ENCODE measurements at places on chromosomes 1 and 21. TPM values are rescaled to one million over a fixed set of nuclear protein-coding genes. Genes with fewer than 3 reads are reported as not detected.

GRCh38 chr1:210681158-210681557, 352.5 kb downstream of the HHAT start:
- H3K4me1 ChIP-seq: no peaks in the 10 kb centered on the region
- H3K27ac ChIP-seq: no peak overlapping the region
- DNase-seq: no peak
- H3K27me3 ChIP-seq: no peaks in the 10 kb centered on the region

DNA sequence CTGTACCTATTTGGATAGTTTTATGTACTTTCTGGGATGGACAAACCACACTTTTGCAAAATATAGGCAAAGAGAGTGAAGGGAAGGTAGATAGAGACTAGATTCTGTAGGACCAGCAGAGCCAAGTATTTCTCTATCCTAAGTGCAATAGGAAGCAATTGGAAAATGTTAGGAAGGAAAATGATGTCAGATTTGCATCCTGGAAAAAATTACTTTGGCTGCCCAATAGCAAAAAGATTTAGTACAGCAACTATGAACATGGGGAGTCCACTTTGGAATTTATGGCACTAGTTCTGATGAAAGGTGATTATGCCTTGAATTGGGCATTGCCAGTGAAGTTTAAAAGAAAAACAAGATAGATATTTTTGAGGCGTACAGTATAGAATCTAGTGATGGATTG, 50.7 kb upstream of the CACYBP start:
- H3K4me3 ChIP-seq: no peak overlapping the region
- DNase-seq: no peak
- H3K27ac ChIP-seq: no peak overlapping the region
- no peaks in the 10 kb centered on the region for H3K36me3 ChIP-seq
- no peaks in the 10 kb centered on the region for H3K27me3 ChIP-seq

DNA sequence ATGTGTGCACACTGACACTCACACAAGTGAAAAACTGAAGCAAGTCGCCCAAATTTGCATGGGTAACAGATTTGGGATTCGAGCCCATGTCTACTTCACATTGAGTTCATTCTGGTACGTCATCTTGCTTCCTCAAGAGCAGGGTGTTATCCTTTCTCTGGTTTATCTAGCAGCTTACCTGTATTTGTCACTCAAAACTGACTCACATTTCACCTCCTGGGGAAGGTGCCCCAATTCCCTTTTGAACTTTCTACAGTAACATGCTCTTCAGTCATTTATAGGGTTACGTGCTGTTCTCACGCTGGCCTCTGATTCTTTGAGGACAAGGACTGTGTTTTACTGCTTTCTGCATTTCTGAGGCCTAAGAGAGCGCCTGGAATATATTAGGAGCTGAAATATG, 162.8 kb downstream of the PDE4B start:
- H3K36me3 ChIP-seq: no peaks in the 10 kb centered on the region
- H3K4me1 ChIP-seq: no peaks in the 10 kb centered on the region
- no peak overlapping the region for H3K4me3 ChIP-seq
- no peak overlapping the region for H3K27ac ChIP-seq
- no peaks in the 10 kb centered on the region for H3K27me3 ChIP-seq

GRCh38 chr1:115461526-115461925, 123.5 kb upstream of the NGF start:
- H3K4me3 ChIP-seq: no peak overlapping the region
- H3K27ac ChIP-seq: no peak overlapping the region
- no peaks in the 10 kb centered on the region for H3K36me3 ChIP-seq
- H3K27me3 ChIP-seq: no peaks in the 10 kb centered on the region

- peaks cover 9% of the 10 kb centered on the region for H3K4me1 ChIP-seq
- no peak overlapping the region for H3K4me3 ChIP-seq
- no peak overlapping the region for H3K27ac ChIP-seq
- no peak for DNase-seq
- no peaks in the 10 kb centered on the region for H3K27me3 ChIP-seq
These were observed 35.2 kb downstream of the BMP8A start for GRCh38 chr1:39526466-39527189.

- peaks cover 60% of the 10 kb centered on the region for H3K36me3 ChIP-seq
- no peak overlapping the region for H3K27ac ChIP-seq
- no peaks in the 10 kb centered on the region for H3K27me3 ChIP-seq
- H3K4me1 ChIP-seq: peaks cover 50% of the 10 kb centered on the region
- no peak for DNase-seq
These were observed 59.6 kb downstream of the RUNX1 start for GRCh38 chr21:34989337-34990151.

- H3K4me3 ChIP-seq: no peak overlapping the region
- H3K4me1 ChIP-seq: peaks cover 38% of the 10 kb centered on the region
- peaks cover 84% of the 10 kb centered on the region for H3K36me3 ChIP-seq
- no peaks in the 10 kb centered on the region for H3K27me3 ChIP-seq
- no peak overlapping the region for H3K27ac ChIP-seq
These were observed 39.4 kb downstream of the PIK3C2B start for GRCh38 chr1:204455063-204455830.

DNA sequence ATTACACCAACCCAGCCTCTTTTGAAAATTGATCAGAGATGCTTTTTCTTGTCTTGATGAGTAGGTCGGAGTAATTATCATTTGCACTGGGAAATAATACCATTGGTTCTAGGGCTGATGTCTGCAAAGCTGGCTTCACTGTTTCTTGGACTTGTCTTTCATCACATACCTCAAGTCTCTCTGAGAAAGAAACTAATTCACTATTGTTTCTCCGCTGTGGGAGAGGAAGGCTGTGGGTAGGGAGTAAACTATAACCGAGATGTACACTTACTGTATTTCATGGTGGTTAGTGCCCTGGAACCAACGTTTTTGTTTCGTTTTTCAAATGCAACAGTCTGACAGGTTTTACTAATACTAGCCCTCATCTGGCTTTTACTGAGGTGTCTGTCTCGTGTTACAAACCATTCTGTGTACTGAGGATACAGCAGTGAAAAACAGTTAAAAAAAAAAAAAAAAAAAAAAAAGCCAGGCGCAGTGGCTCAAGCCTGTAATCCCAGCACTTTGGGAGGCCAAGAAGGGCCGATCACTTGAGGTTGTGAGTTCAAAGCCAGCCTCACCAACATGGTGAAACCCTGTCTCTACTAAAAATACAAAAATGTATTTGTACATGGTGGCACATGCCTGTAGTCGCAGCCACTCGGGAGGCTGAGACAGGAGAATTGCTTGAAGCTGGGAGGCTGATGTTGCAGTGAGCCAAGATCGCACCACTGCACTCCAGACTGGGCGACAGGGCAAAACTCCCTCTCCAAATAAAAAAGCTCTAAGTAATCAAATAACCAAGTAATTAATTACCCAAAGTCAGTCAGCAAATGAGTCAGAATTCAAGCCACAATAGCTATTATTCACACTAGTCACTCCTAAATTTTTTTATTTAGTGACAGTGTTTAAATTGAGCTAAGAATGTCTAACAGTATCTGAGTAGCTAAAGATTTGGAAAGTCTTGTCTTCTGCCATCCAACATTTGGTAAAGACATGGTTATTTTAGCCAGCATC, 23.3 kb downstream of the TOMM20 start:
- H3K4me3 ChIP-seq: no peak overlapping the region
- DNase-seq: no peak
- peaks cover 7% of the 10 kb centered on the region for H3K27me3 ChIP-seq
- H3K36me3 ChIP-seq: peaks cover 17% of the 10 kb centered on the region
- no peak overlapping the region for H3K27ac ChIP-seq

DNA sequence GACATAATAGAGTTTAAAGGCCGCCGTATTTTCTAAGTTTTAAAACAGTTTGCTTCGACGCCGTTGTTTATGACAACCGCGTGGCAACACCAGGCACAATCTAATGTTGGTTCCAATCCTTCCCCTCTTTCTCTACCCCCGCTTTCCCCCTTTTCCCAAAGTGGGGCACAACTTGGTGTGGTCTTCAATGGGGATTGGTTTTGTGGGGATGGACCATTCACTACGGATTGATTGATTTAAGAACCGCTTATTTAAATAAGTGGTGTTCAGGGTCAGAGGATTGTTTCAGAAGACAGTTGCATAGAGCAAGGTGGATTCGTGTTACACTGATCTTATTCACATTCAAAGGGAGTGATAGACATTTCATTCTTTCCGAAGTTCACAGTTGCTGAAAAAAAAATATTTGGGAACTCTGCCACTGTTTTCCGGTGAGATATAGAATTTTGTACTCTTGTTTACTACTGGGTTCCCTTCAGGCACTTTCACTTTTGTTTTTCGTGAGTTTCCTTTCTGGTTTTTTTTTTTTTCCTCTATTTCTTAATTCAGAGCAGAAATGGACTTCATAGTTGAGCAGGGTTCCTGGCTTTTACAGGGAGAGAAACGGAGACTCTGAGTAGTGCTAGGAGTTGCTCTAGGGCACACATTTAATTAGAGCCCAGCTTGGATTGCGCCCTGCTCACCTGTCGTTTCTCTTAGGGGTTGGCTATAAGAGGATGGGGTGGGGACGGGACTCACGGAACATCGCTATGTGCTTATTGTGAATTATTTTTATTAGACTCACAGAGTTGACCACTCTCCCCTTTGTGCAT, 79.6 kb upstream of the AK4 start:
- peak; percentile 35 for DNase-seq
- peak overlapping the region; percentile 81 for H3K4me3 ChIP-seq
- peaks cover 8% of the 10 kb centered on the region for H3K27me3 ChIP-seq

DNA sequence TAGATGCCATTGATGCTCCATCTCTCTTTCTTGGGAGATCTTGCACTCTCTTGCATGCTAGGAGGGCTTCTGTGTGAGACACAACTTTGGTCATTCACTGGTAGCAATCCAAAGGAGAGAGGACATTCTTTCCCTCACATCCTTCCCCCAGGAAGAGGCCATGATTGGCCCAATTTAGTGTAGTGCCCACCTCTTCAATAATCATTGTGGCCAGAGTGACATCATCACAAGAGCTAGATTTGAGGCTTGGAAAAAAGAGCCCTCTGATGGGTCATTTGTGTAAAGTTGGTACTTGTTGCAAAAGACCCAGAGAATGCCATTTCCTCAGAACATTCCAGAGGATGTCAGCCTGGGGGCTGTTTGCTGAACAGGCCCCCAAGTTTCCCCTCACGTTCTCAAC, 30.2 kb downstream of the S100A6 start:
- H3K27me3 ChIP-seq: no peaks in the 10 kb centered on the region
- no peaks in the 10 kb centered on the region for H3K4me1 ChIP-seq
- DNase-seq: no peak
- no peaks in the 10 kb centered on the region for H3K36me3 ChIP-seq
- no peak overlapping the region for H3K27ac ChIP-seq

GRCh38 chr1:81894867-81895266, 94.1 kb downstream of the ADGRL2 start:
- no peaks in the 10 kb centered on the region for H3K27me3 ChIP-seq
- H3K27ac ChIP-seq: no peak overlapping the region
- no peak overlapping the region for H3K4me3 ChIP-seq
- H3K4me1 ChIP-seq: no peaks in the 10 kb centered on the region
- H3K36me3 ChIP-seq: no peaks in the 10 kb centered on the region

- no peaks in the 10 kb centered on the region for H3K27me3 ChIP-seq
- no peak for DNase-seq
- H3K27ac ChIP-seq: peak overlapping the region; percentile 89
- H3K36me3 ChIP-seq: no peaks in the 10 kb centered on the region
- H3K4me1 ChIP-seq: peaks cover 36% of the 10 kb centered on the region
- H3K4me3 ChIP-seq: peak overlapping the region; percentile 56
These were observed 1.2 kb upstream of the HIVEP3 start for GRCh38 chr1:41919764-41920397.

DNA sequence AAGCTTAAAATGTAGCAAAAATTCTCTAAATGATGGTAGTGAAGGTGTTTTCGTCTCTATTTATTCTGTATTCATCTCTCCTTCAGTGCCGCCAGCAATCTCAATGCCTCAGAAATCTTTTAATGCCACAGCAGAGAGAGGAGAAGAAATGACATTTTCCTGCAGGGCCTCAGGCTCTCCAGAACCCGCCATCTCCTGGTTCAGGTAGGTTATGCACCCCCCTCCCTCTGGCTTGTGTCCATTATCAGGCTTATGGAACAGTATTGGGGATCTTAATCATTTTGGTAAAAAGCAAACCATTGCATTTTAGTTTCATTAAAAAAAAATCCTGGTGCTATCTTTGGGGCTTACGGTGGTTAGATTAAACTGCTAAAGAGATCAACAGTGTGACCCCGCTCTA, 326.1 kb downstream of the NCAM2 start:
- no peak for DNase-seq
- no peaks in the 10 kb centered on the region for H3K27me3 ChIP-seq
- no peaks in the 10 kb centered on the region for H3K36me3 ChIP-seq

DNA sequence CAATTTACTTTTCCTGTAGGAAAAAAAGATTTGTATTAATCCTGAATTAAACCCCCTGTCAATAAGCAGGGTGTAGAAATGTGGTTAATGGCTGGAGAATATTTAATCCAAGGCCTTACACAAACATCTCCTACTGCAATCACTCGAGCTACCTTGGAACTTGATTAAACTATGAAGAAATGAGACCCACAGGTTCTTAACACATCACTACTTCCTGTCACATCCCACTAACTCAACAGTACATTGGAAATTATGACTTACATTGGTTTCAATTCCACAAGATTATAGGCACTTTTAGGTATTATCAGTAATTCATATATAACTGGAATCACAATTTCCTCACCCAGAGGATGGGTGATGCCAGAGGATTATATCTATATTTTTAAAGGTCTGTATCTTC, 480.3 kb downstream of the MRPL39 start:
- DNase-seq: no peak
- no peaks in the 10 kb centered on the region for H3K27me3 ChIP-seq
- H3K27ac ChIP-seq: no peak overlapping the region
- H3K36me3 ChIP-seq: no peaks in the 10 kb centered on the region
- H3K4me1 ChIP-seq: no peaks in the 10 kb centered on the region

DNA sequence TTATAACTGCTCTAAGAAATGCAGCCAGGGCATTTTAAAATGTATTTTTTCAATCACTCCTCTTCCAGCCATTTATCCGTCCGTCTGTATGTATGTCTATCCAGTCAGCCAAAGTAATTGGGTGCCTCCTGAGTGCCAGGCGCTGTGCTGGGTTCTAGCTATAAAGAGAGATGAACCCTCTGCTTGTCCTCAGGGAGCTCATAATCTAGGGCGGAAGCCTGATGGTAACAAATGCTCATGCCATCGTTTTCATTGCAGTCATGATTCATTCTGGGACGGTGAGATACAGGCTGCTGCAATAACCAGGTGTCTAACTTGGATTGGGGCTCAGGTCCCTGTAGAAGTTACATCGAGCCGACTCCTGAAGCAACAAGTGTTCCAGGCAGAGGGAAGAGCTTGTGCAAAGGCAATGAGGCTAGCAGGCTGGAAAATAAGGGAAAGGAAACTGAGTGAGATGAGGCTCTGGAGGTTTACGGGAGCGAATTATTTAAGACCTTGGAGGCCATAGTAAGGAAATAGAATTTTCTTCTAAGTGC, 11.6 kb downstream of the IFI6 start:
- peak overlapping the region; percentile 48 for H3K4me3 ChIP-seq
- DNase-seq: no peak
- H3K4me1 ChIP-seq: peaks cover 80% of the 10 kb centered on the region
- no peaks in the 10 kb centered on the region for H3K36me3 ChIP-seq
- H3K27ac ChIP-seq: peak overlapping the region; percentile 87

The SPRR2G gene
- 0.19 TPM for total RNA-seq

The BMP8A gene
- 2.0 TPM for total RNA-seq

The CRP gene
- total RNA-seq: 0.05 TPM

The PADI2 gene
- total RNA-seq: 1.4 TPM

The NR5A2 gene
- total RNA-seq: 0.76 TPM

The NUF2 gene
- total RNA-seq: 45.8 TPM

The PCBP3 gene
- 12.8 TPM for total RNA-seq

The CLCA1 gene
- 0.14 TPM for total RNA-seq

The GPBP1L1 gene
- total RNA-seq: 87.2 TPM

The VASH2 gene
- total RNA-seq: 7.6 TPM

The NPR1 gene
- total RNA-seq: 2.5 TPM
